ENCODE measurements at places on chromosomes 2 and 18. TPM values are rescaled to one million over a fixed set of nuclear protein-coding genes. Genes with fewer than 3 reads are reported as not detected.

The ALK gene
- total RNA-seq: not detected

The PRSS56 gene
- total RNA-seq: not detected

The CD302 gene
- total RNA-seq: 1.7 TPM

The XDH gene
- total RNA-seq: 87.8 TPM

The LYPD6B gene
- 4.9 TPM for total RNA-seq

The CNDP1 gene
- not detected for total RNA-seq
